ENCODE measurements at places on chromosomes 4 and X.

DNA sequence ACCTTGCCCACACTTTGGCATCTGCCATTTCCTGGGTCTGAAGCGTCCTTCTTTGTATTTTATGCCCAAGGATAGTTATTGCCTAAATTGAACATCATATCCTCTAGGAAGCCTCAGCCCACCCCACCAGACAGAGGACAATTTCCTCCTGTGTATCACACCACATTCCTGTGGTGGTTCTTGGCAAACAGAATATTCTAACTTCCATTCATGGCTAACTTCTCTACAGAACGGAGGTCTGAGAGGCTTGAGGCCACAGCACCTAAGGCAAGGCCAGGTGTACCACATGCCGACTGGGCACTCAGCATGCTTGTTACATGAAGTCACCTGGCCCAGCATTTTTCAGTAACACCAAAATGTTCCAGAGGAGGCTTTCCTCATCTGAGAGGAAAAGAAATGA is 42.4 kb downstream of the CD99L2 start:
- DNase-seq = no peak

- no peak for DNase-seq
Measured at GRCh38 chr4:168689791-168690190, 192.9 kb downstream of the PALLD start.

- no peak for DNase-seq
Measured at GRCh38 chrX:20252381-20253231, 14.1 kb downstream of the RPS6KA3 start.

GRCh38 chr4:118760092-118760491 is 74.9 kb downstream of the METTL14 start:
- no peak for DNase-seq

GRCh38 chrX:110086916-110087484 is 84.1 kb downstream of the TMEM164 start:
- DNase-seq = no peak

DNA sequence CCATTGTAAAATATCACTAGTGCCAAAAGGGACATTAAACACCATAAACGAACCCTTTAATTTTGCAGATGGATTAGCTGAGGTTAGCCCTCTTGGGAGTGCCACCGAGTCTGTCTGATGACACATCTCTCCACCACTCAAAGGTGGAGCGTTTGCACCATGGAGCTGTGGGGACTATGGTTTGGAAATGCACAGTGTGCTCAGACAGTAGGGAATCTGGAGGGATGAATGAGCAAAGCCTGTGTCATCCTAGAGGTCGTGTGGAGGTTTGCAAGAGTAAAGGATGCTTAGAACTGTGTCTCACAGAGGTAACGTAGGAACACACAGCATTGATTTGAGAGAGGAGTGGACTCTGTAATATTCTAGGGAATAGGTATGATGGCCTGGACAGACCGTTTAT is 93.7 kb downstream of the CLNK start:
- no peak for DNase-seq

- DNase-seq = no peak
Measured at GRCh38 chr4:149890531-149890930, 74.9 kb upstream of the IQCM start.

DNA sequence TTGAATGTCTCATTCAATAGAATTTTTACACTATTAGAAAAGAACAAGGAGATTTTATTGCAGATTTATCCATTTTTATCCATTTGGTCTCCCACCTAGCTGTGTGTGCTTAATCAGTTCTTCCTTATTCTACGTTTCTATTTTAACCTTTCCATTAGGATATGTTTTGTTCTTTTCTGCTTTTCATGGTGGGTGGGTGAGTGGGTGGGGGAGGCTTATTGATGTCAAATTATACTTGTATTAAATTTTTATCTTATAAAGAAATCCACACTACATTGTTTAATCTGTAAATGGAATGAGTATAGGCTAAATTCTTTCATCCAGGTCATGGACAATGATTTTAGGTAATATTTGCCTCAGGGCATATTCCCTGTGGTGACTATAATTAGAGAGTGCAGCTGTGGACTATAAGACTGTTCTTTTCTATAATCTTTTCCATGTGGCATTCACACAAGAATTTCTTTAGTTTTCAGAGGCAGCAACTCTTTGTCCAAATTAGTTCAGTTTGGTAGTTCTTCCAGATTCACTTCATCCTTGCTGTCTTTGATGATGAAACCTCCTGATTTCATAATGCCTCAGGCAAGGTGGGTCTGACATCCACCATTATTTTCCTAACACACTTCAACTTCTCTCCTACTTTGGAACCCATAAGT is 2451.8 kb downstream of the PCDH7 start:
- DNase-seq = no peak

GRCh38 chr4:122218762-122219161 is 66.6 kb downstream of the BLTP1 start:
- no peak for DNase-seq

- DNase-seq = no peak
Measured at GRCh38 chrX:123464709-123465108, 268.1 kb downstream of the THOC2 start.

DNA sequence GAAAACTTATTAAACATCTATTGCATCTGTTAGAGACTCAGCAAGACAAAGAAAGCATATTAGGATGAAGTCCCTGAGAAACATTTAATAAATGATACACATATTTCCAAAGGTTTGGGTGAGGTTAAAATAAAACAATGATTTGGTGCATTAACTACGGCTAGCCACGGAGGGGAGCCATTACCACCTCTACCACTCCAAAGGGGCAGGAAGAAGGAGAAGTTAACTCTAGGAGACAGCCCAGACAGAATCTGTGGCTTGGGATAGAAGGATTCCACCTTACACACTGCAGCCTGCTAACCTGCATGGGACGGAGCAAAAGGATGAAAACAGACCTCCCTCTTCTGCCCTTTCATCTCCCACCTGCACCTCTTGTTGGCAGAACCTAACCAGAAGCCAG is 189.1 kb upstream of the C1QTNF7 start:
- no peak for DNase-seq

GRCh38 chr4:88672987-88673386 is 24.6 kb downstream of the NAP1L5 start:
- no peak for DNase-seq

DNA sequence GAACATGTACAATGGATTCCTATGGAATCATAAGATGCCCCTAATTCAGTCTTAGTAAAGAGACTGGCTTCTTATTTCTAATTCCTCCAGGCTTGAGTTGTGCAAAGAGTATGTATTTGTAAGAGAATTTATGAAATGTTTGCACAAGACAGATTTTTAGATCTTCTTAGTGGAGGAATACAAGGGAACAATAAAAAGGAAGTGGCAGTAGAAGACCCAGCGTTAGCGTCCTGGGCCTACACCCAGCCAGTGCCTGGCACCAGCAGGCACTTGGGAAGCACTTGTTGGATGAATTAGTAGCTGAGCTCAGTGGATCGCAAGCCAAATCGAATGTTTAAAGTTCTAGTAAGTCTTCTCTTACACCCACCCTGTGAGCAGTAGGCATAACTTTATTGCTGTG is 157.4 kb downstream of the PTTG2 start:
- no peak for DNase-seq

GRCh38 chrX:9330249-9330982 is 134.4 kb upstream of the TBL1X start:
- DNase-seq = no peak

DNA sequence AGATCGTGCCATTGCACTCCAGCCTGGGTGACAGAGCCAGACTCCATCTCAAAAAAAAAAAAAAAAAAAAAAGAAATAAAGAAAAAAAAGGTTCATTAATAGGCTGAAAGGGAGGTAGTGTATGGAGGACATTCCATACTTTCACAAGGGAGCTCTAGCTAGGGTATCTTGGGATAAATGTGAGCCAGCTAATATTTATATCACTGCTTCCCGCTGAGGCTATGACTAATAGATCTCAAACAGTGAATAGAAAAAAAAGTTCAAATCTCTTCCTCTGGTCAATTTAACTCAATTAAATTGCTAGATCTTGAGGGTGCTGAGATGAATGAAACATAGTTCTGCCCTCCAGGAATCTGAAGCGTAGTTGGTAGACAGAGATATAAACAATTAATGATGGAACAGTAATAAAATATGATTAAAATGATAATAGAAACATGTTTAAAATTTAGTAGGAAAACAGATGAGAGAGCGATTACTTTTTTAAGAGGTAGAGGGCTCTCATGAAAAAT is 55.7 kb upstream of the SHISA3 start:
- no peak for DNase-seq

DNA sequence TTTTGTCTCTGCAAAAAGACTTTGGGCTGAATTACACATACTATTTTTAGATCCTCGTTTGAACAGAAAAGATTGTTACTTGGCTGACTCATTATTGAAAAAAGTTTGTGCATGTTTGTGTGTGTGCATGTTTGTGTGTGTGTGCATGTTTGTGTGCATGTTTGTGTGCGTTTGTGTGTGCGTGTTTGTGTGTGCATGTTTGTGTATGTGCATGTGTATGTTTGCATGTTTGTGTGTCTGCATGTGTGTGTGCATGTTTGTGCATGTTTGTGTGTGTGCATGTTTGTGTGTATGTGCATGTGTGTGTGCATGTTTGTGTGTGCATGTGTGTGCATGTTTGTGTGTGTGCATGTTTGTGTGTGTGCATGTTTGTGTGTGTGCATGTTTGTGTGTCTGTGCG is 201.1 kb upstream of the FAT1 start:
- DNase-seq = no peak

- DNase-seq = no peak
Measured at GRCh38 chr4:94668724-94669123, 89.0 kb upstream of the BMPR1B start.

DNA sequence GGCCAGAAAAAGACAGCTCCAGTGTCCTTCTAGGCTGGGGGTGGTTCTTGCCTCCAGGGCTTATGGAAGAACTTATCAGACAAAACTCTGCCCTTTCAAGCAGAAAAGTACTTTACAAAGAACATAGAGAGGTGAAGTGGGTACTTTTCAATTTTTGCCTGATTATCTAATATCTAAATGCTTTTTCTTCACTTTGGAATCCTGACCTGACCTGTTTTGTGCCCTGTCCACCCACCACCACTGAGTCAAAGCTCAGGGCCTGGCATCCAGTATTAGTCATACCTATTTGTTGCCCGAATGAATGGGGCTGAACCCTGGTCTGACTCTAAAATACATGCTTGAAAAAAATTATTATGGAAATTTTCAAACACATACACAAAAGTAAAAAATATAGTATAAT is 37.2 kb downstream of the RTL9 start:
- DNase-seq = no peak

- DNase-seq = no peak
Measured at GRCh38 chrX:126489116-126489695, 63.4 kb downstream of the DCAF12L1 start.

- no peak for DNase-seq
Measured at GRCh38 chr4:148239494-148239985, 202.7 kb downstream of the NR3C2 start.

DNA sequence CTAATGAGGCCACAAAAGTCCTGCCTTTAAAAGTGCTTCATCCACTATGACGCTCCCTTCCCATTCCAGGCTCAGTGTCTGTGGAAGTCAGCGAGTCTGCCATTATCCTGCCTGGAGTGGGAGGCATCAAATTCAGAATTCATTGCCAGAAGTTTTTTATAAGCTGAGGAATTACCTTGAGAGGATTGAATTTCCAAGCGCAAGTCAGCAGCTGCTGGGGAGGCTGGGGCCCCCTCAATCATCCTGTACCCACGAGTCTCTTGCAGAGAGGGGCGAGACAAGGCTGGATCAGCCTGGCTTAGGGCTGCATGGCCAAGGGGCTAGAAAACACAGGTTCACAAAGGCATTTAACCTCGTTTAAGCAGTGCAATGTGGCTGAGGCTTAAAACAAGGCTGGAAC is 170.5 kb upstream of the NOCT start:
- no peak for DNase-seq

DNA sequence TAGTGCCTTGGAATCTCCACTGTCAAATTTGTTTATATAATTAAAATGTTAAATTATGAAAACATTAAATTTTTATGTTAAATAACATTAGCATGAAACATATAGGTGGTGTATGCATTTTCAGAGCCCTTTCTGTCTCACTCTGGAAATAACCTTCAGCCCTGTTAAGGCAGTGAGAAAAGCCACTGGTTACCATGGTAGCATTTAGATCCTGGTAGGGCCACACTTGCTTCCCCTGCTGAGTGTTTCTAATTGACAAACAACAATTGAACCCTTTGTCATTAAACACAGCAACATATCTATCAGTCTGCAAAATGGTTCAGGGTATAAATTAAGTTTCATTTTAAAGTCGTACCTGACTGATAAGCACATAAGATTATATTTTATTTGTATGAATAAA is 63.5 kb downstream of the PDK3 start:
- DNase-seq = no peak

GRCh38 chr4:72449705-72450104 is 119.3 kb downstream of the ADAMTS3 start:
- DNase-seq = no peak

DNA sequence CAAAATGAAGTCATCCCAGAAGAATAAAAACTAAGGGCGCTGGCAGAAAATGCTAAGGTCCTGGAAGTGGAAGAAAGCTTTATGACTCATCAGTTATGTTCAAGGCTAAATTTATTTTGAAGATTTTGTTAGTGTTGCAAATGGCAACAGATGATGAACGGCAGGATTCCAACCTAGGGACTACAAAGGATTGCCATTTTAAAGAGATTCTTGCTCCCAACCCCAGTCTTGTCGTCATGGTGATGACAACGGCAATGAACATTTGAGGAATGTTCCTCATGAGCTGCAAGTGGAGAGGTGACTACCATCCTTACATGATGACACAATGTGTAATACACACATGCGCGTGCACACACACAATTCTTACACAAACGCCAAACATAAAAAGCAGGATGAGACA is 54.4 kb upstream of the FTHL17 start:
- no peak for DNase-seq

DNA sequence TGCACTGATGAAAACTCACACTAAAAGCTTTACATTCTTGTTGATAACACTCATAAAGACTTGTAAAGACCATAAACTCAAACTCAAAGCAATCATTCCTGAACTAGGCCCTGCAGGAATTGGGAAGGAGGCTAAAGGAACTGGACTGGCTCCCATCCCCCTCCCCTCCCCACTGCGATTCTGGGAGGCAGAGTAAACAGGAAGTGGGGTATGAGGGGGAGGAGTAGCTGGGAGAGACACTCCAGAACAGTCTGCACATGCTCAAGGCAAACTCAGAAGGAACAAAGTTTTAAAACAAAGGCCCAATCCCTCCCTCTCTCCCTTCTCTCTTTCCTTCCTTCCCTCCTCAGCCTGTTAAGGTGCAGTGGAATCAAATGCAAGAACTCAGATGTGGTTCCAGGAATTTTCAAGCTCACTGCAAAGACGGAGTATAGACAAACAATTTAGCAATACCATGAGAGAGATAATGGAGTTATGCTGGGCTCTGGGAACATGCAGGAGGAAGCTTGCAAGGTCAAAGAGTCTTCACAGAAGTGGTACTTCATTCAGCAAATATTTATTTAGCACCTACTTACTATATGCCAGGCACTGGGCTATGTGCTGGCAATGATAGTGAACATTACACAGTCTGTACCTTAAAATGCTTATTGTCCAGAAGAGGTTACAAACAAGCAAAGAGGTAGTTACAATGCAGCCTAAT is 15.9 kb downstream of the MID1IP1 start:
- no peak for DNase-seq

Measured in stimulated activated CD4-positive, alpha-beta T cell treated with anti-CD3 and anti-CD28 coated beads, TNF-alpha, amount 100 ng/mL, for 24 hours (primary cell).